ENCODE measurements at places on chromosomes 1 and 21.

DNA sequence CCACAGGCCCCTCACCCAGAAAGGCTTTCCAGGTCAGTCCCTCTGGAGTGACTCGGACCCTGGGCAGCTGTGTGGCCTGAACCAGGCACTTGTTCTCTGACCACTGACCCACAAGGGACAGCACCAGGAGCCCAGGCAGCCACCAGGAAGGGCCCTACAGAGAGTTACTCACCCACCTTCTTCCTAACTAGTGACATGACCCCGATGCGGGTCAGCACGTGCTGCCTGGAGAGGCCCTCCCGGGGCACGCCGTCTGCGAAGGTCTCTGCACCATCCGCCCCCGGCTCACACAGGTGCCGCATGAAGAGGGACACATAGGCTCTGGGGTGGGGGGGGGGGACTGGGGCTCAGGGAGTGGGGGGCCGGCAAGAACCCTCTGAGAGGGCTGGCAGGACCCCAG, 55.8 kb downstream of the CHD5 start:
- no peak for DNase-seq

GRCh38 chr1:176206006-176206960, 803 bp downstream of the COP1 start:
- DNase-seq: no peak

- DNase-seq: peak; percentile 27
Measured at GRCh38 chr1:119475866-119476439, 31.1 kb upstream of the HSD3B1 start.

DNA sequence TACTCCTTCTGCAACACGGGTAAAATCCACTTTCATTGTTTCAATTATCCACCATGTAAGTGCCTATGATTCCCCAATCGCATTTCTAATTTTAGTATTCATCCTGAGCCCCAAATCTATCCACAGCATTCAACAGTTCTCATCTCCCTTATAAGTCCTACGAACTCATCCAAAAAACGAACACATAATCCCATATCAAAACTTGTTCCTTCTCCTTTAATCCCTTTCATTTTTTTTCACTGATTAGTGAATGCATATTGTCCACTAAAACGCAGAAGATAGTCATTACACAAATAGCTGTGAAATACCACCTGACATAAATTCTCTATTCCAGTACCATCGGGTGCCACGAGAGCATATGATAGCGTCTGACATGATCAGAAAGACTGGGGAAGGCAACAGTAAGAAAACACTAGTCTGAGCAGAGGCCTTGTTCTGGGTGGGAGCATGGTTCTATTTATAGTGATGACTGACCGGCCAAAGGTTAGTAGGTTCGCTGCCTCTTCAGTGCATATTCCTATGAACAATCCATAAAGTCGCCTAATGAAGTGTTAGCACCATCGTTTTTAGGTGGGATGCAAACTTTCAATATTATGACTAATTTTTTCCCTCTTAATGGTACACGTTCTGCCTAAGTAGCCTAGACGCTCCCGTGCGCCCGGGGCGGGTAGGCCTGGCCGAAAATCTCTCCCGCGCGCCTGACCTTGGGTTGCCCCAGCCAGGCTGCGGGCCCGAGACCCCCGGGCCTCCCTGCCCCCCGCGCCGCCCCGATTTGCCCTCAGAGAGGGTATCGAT, 648 bp downstream of the ATP5PF start:
- DNase-seq: peak; percentile 7

GRCh38 chr1:69993810-69994209, 211.6 kb downstream of the LRRC40 start:
- DNase-seq: no peak

DNA sequence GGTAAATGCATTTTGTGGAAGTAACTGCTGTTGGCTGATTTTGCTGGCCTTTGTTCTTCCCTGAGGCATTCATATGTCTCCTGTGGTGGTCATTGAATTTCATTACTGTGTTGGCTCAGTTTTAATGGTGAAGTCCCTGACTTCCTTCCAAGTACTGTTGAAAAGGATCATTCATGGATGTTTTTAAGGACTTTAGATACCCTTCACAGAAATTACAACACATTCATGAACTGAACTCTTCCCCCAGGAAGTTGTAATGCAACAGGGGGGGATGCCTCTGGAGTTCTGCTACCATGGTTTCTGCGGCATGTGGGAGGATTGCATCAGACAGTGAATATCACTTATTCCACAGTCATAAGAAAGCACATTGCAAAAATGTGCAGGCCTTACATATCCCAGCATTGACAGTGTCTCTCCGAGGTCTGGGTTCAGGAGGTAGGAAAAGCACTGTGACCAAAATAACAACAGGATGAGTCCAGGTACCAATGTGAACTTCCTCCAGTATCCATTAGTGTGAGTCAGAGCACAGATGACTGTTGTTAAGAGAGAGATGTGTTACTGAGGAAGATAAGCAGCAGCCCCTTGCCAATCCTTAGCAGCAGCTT, 2.1 kb upstream of the RAB3GAP2 start:
- no peak for DNase-seq

GRCh38 chr1:34984435-34984792, 733 bp downstream of the TMEM35B start:
- no peak for DNase-seq

GRCh38 chr21:45208627-45208951, 79.1 kb downstream of the POFUT2 start:
- DNase-seq: no peak

GRCh38 chr1:33342041-33342723, 21.3 kb upstream of the A3GALT2 start:
- peak; percentile 91 for DNase-seq

DNA sequence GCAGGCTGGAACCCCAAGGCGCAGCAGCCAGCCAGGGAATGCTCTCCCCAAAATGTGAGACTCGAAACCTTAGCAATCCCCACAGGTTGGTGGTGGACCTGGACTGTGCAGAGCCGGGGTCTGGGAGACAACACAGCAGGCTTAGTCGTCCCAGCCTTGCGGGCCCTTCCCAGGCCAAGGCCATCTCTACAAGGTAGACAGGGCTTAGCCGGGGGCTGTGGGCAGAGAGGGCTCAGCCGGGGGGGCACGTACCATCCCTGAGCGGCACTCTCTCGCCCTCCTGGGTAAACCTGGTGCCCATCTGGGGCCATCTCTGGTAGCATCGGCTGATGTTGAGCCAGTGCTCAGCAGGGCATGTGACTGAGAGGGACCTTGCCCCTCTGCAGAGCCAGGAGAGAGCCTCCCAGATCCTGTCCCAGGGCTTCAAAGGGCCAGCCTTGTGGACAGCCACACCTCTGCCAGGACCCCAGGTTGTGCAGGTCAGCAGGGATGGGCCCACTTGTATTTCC, 2.2 kb upstream of the ACTRT2 start:
- DNase-seq: no peak
